ENCODE measurements at places on chromosomes 12 and 14.

DNA sequence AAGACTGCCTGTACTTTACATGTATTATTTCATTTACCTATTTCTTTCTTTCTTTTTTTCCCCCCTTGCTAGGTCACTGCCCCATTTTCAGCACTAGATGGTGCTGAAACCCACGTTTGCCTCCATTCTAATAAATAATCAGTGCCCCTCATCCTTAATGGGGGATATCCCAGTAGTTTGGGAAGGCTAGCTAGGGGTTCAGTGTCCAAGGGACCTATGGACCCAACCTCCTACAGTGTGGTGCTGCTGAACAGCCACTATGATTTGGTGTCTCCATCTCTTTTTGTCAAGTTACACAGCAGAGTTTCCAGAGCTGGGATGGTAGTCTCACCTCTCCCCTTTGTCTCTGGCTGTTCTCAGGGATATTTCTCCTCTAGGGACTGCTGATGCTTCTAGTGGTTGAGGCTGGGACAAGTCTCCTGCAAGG is 6.5 kb upstream of the HCFC2 start:
- peak; percentile 33 for DNase-seq

DNA sequence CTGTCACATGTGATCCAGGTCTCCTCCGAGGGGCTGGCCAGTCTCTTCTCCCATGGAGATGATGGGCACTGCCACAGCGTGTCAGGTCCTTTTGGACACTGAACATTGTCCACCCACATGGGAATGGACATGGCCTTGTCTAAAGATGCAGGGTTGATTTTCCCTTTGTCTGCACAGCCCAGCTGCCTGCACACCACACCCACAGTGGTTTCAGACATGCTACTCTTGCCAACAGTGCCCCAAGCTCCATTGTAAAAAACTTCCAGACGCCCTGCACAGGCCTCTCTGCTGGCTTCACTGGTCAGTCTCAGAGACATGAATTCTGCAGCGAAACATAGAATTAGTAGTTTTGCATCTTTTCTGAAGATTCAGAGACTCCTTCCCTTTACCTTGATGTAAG is 18.5 kb downstream of the CD163 start:
- DNase-seq, result no peak

GRCh38 chr12:118840399-118840798 is 140.9 kb upstream of the SRRM4 start:
- DNase-seq, result no peak

- no peak for DNase-seq
Observed at GRCh38 chr12:132160601-132161035, 16.4 kb downstream of the NOC4L start.

DNA sequence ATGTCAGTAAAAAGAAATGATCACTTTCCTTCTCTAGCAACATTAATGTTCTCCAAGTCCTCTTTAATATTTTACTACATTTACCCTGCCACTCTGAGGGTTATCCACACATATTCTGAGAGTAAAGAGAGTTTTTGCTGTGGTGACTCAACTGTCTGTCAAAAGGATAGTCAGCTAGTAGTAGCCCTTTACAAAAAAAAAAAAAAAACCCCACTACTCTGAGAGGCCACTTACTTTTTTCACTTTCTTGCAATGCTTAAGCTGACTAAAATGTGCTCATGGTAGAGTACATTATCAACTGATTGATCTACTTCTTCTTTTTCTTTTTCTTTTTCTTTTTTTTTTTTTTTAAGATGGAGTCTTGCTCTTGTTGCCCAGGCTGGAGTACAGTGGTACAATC is 27.6 kb upstream of the PPM1A start:
- no peak for DNase-seq

DNA sequence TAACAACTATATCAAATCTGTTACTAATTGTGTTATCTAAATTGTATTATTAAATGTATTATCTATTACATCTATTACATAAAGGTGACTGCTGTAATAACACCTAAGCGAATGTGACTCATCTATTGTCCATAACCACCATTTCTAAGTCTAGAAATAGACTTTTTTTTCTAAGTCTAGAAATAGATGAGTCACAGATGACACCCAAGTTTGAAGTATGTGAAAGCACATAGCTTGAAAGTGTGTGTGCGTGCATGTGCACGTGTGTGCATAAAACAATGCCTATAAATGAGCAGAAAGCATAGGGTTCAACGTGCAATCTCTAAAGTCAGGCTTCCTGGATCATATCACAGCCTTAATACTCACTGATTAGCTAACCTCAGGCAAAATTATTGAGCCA is 451.3 kb upstream of the USP15 start:
- DNase-seq, result no peak

- no peak for DNase-seq
Observed at GRCh38 chr14:24401810-24402702, 3.3 kb downstream of the NYNRIN start.

- no peak for DNase-seq
Observed at GRCh38 chr12:97944576-97944975, 482.0 kb downstream of the RMST start.

DNA sequence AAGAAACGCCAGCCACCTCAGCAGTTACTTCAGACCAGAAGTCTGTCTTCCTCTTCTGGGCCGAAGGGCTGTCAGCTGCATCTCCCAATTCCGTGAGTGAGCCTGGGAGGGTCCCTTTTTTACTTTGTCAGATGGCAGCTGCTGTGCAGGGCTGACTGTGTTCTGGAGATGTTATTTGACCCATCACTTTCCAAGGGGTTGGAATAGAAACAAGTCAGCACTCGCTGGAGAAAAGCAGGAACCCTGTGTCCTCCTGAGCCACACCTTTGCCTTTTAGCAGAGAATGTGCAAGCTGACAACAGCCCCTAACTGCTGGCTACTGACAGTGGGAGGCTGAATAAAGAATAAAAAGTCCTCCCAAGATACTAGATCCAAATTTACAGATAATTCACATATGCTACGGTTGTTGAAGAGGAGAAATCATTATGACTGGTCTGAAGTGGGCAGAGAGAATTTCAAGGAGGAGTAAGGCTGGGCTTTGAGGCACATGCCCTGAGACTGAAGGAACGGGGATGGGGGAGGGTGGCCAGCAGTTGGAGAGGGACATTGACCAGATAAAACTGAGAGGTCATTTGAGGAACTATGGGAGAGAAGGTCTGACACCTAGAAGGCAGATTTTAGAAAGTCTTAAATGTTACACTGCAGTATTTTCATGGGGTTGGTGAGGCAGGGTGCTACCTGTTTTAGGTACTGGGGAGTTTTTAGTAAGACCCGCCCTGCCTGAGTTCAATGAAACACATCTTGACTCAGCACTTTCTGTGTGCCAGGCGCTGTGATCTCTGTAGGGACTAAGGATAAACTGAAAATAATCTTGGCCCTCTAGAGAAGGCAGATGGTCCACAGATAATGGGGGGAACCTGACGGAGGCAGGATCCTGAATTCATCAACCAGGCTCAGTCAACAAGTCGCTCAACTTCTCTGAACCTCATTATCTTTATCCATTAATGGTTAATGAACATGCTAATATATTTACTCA is 27.4 kb downstream of the FAM234B start:
- no peak for DNase-seq

GRCh38 chr14:22883173-22883976 is at the start of gene REM2:
Gene REM2 (plus strand): TSS chr14:22883222. CDS start chr14:22883288, 66 bp downstream.
- no peak for DNase-seq

DNA sequence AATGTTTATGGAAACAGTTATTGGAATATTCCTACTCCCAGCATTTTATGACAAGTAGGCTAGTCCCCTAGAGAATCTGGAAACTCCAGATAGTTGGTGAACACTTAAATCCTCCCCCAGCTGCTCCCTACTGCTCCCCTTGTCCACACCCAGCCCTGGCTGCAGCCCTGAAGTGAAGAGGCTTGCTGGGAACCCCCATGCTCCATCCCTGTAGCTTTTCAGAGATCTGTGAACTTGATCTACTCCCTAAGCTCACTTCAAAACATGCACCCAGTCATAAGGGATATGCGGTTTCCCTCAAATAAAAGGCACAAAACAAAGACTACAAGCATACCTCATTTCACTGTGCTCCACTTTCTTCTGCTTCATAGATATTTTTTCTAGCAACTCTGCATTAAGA is 33.2 kb downstream of the EGLN3 start:
- DNase-seq, result no peak

- DNase-seq, result no peak
Observed at GRCh38 chr12:72134246-72135020, 137.7 kb upstream of the TRHDE start.

DNA sequence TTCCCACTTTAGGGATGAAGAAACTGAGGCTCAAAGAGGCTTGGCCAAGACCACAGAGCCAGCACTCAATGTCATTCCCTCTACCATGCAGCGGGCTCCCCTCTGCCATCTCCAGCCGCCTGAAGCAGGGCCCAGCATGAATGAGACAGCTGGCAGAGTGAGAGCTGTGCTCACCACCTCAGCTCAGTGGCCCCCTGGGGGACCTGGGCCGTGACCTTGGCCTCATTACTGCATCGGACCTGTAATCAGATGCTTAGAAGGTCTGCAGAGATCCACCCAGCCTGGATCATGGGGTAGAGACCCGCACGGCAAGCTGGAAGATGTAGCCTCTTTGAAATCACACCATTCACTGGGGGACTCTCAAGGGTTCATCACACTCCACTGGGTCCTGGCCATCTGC is 22.7 kb upstream of the CORO1C start:
- no peak for DNase-seq

GRCh38 chr12:6451348-6452244 is at the start of gene TAPBPL:
Gene TAPBPL (plus strand): TSS chr12:6452042. CDS start chr12:6452249, 207 bp downstream.
- peak; percentile 53 for DNase-seq

DNA sequence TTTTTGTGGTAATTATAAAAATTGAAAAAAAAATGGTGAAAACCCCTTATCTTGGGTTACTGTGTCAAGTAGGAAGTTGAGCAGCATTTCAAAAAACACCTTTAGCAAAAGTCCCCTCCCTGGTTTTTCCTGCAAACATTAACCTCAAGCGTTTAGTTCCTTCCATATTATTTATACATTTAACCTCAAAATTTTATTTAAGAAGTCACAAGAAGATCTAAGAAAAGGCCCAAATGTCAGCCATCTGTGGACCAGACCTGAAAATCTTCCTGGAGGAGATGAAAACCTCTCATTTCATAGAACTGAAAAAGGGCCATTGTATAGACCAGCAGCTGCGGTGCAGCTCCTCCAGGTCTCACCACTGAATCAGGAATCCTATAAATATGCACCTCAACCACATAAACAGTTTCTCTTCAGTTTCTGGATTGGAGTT is 40.4 kb upstream of the BTG1 start:
- no peak for DNase-seq

GRCh38 chr12:4820971-4821370 is 88.7 kb upstream of the KCNA1 start:
- DNase-seq, result no peak

- no peak for DNase-seq
Observed at GRCh38 chr12:56670836-56671235, 17.2 kb downstream of the PTGES3 start.

DNA sequence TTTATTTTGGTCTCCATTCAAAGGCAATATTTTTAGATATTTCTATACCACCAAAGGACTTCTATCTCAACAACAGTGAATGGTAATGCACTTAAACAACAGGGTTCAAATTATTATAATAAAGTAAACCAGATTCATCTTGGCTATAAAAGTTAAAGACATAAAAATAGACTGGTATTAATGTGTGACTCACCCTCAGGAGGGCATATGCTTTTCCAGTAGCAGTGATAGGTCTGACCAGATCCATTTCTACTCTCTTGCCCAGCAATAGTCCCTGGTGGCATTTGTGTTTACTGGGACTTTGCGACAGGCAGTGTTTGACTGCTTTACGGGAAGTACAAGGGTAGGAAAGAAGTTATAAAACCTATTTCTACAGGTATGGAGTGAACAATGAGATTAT is 353.2 kb upstream of the ATP2B1 start:
- no peak for DNase-seq

DNA sequence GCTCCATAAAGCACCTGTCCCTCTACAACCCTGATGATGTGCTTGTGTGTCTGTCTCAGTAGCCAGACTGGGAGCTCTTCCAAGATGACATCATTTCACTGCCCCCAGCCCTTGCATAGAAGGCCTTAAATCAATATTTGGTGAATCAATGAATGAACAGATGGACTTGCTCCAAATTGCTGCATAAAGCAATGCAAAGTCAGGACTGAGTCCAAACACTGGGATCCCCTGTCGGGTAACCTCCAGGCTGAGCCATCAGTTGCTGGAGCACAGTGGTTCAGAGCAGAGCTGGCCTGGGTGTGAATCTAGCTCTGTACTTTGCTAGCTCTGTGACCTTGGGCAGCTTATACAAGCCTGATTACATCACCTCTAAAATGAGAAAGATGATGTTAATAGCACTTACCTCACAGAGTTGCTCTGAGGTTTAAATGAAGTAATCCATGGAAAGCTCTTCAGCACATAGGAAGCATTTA is 120.3 kb upstream of the VASH1 start:
- no peak for DNase-seq

- no peak for DNase-seq
Observed at GRCh38 chr12:65615118-65615517, 209.2 kb upstream of the HMGA2 start.

- DNase-seq, result no peak
Observed at GRCh38 chr12:3319723-3320492, 171.1 kb upstream of the PRMT8 start.

GRCh38 chr14:95697764-95698163 is 11.5 kb downstream of the TCL1B start:
- DNase-seq, result no peak

GRCh38 chr14:96285667-96286066 is 29.7 kb downstream of the BDKRB1 start:
- DNase-seq, result no peak

DNA sequence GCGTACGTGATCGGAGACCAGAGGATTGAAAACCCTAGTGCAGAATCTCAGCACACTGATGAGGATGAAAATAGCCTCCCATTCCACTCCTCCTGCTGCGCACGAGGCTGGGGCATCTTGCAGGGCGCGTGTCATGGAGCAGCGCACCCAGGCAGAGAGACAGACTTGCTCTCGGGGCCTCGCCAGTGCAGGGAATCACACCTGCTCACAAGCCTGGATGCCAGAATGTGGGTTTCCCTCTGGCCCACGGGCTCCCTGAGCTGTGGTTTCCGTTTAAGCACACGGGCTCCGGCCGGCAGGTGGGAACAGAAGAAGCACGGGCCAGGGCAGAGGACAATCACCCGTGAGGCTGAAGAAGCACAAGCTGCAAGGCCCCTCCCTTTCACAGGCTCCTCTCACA is 2.0 kb downstream of the FGF6 start:
- DNase-seq, result no peak

- no peak for DNase-seq
Observed at GRCh38 chr14:26841326-26841725, 243.5 kb upstream of the NOVA1 start.

DNA sequence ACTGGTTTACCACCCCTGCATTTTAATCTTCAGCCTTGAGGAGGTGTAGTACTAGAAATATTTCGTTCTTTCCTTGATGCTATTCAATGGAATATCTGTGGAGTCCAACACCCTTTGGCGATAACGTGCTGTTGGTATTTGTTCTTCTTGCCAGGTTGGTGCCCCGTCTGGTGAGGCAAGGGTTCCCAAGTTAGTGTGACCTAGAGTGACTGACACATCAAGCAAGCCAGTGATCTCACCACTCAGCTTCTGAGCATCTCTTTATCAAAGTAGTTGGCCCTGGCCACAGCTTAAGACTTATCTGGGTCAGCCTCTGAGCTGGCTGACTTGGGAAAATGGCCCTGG is 60.2 kb downstream of the PLXNC1 start:
- no peak for DNase-seq

Data from HEK293T (cell line).